CD4-positive, alpha-beta T cell treated with Interleukin-21 for 1 hour (primary cell): ENCODE measurements at places on chromosomes 4 and X.

DNA sequence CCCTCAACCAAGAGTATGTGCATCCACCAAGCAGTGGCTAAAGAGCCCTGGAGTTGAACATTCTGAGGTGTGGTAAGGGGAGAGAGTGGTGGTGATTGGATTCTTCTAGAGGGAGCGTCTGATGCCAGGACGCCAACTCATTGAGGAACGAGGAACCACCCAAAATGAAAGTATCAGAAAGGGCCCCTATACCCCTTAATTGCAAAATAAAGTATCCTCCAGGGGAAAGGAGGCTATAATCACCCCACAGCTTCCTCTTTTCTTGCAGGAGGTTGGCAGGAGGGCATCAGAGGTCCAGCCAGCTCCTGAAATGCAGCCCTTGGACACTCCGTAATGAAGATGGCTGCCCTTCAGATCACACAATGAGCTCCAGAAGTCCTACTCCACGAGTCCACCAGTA lies 5.3 kb upstream of the KIAA1210 start:
- DNase-seq, result no peak

GRCh38 chr4:36997727-36998126 lies 246.8 kb upstream of the NWD2 start:
- no peak for DNase-seq

DNA sequence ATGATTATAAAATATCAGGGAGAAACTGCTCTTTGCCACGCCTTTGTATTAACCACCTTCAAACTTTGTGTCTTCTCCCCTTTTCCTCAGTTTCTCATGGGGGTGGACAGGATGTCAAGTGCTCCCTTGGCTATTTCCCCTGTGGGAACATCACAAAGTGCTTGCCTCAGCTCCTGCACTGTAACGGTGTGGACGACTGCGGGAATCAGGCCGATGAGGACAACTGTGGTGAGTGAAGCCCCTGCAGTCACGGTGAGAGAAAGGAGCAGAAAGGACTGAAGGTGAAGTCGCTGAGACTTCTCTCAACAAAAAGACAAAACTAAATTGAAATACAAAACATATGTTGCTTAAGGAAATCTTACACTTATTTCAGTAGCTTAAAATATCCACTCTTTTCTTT lies 50.9 kb downstream of the RXFP1 start:
- DNase-seq, result no peak

- DNase-seq, result no peak
Observed at GRCh38 chrX:12065251-12065650, 73.0 kb upstream of the FRMPD4 start.

GRCh38 chr4:48109413-48110263 lies 24.4 kb downstream of the TXK start:
- peak; percentile 64 for DNase-seq

DNA sequence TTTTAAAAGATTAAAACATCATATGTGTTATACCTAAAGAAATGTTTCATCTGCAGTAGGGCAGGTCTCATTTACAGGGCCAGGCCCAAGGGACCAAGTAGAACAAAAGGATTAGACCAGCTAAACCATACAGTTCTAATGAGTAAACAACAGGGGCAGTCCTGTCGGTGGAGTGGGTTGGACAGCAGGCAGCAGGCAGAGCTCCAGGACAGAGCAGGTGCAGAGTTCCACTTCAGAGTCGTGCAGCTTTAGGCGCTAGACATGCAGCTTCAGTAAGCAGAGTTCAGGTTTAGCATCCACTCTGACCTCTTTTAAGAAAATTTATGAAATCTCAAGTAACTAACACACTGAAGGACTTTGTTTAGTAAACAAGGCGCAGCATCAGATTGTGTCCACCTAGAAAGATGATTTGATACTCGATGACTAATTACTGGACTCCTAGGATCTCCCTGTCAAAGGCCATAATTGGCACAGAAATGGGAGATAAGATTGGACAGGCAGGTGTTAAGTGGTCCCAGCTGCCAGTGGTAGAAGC lies 487.7 kb upstream of the INTU start:
- DNase-seq, result no peak

DNA sequence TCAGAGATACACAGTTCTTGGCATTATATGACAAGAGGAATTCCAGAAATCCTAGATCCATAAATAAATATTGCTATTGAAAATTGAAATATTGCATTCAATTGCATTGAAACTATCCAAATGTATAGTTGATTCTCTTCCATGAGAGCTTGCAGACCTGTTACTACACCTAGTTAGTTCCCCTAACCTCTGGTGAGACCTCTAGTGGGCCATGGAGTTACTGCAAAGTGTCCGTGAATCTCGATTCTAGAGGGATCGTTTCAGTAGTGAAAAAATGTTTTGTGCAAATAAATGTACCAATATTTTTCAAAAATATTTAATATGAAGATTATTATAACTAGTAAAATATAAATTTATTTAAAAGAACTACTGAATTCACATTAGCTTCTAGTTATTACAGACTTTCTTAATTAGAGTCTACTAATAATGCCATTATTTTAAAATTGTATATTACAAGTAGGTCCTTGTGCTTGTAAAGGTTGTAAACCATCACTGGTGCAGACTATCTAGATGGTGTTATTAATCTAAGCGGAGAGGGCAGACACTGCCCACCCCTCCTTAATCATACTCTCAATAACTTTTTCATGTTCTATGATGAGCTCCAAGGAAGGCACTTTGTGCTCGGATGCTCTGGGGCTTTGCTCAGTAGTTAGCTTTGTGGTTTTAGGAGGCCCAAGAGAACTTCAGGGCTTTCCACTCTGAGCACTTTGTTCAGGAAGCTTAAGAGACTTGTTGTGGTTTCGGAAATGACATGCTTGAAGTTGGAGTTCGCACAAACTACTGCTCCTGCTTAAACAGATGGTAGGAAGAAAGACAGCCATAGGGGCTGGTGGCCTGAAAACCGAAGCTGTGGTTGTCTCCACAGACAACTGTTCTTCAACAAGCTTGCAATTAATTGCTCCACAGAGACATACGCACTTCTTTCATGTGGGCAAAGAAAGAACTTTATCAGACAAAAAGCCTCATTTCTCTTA lies 42.8 kb downstream of the IL21 start:
- peak; percentile 75 for DNase-seq

GRCh38 chr4:87977521-87978278 lies 2.2 kb downstream of the SPP1 start:
- no peak for DNase-seq

DNA sequence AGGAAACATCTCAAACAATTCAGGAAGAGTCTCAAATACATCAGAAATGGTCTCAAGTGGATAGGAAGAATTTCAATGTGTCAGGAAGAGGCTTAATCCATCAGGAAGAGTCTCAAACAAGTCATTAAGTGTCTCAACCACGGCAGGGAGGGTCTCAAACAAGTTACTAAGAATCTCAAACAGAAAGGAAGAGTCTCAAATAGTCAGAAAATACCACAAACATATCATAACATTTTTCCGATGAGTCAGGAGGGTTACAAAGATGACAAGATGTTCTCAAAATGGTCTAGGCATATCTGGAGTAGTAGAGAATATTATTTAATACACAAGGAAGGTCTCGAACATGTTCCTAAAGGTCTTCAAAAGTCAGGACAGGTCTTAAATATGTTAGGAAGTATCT lies 109.3 kb upstream of the USP9X start:
- no peak for DNase-seq

DNA sequence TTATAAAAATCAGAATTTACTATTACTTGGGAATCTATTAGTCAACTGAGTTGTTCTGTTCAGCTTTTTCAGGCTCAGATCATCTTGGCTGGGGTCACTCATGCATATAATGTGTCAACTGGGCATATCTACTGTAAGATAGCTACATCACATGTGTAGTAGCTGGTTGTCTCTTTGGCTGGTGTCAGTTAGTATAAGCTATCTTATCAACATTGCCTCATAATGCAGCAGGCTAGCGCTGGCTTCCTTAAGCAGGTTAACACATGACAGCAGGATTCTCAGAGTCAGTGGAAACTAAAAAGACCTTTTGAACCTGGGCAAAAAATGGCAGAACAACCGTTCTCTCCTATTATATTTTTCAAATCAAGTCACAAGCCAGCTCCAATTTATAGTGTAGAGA lies 378.3 kb upstream of the PCDH10 start:
- DNase-seq, result no peak

GRCh38 chrX:110251526-110251925 lies 66.4 kb downstream of the AMMECR1 start:
- no peak for DNase-seq

DNA sequence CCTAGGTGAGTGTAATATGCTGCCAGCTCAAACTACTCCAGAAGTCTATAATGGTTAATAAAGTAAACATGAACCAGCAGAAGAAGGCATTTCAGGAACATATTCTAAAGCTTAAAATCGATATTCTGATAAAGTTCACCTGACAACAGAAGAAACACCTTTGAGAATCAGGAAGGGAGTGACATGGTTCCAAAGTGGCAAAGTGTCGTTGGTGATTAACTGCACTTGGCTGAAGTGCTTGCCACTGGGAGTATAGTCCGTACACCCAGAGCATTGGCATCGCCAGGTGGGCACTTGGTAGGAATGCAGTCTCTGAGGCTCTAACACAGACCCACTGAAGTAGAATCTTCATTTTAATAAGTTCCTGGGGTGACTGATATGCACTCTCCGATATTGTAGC lies 76.0 kb upstream of the H2AZ1 start:
- no peak for DNase-seq
